ENCODE measurements at places on chromosomes 4 and X.

DNA sequence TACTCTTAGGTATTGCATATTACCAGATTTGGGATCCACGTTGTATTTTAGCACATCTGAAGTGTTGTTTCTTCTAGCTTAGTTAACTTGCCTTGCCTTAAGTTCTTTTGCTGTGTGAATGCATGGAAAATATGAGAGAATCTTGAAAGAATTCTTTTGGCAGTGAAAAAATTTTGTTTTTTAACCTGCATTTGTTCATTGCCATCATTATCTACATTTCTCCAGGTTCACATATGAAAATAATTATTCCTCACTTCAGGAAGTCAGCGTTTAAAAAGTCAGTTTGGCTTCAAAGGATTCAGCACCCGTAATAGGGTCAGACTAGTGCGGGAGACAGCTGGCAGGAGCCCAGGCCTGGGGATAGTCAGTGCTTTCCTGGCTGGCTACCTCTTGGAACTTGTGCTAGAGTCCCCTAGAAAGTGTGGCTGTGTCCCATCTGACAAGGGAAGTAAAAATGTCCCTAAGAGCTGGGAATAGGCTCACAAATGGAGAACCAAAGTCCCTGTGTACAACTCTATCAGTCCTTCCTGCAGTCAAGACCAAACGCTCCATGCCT, 251.9 kb upstream of the KLF3 start:
- DNase-seq: no peak

GRCh38 chr4:79023799-79024770, 84.8 kb upstream of the PAQR3 start:
- DNase-seq: no peak

DNA sequence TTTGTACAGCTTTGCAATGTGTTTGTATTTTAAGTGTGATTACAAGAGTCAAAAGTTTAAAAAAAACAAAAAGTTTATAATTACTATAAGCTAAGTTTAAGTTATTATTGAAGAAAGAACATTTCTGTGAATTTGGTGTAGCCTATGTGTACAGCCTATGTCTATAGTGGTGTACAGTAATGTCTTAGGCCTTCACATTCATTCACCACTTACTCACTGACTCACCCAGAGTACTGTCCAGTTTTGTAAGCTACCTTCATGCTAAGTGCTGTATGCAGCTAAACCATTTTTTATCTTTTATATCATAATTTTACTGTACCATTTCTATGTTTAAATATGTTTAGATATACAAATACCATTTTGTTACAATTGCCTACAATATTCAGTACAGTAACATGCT, 182.3 kb downstream of the RPA4 start:
- DNase-seq: no peak

DNA sequence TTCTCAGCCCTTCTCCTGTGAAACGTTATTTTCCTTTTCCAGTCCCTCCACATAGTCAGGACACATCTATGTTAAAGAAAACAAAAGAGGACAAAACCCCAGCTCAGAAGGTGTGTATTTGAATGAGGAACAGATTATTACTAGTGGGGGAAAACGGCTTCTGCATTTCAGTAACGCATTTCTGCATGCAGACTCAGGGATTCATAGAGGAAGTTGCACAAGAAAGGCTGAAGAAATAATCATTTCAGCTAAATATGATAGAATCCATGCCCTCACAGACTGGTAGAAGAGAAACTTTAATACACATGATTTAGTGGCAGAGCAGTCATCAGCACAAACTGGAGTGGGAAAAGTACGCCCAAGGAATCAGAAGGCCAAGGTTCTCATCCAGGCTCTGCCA, 270.8 kb upstream of the FGF13 start:
- no peak for DNase-seq

DNA sequence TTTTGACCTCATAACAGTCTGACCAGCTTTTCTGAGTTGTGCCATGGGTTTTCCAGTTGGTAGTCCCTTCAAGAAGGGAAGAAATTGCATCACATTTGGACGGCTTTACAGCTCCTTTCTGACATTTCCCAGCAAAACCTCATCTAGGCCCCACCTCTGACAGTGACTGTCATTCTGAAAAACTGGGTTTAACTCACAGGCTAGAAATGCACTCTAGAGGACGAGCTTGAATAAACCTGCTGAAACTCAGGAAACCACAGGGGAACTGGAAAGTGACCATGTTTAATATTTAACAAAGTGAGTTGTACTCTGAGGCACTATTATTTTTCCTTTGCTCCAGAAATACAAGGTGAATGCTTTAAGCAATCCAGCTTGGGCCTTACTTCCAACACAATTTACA, 434.3 kb upstream of the RASGEF1B start:
- DNase-seq: no peak

DNA sequence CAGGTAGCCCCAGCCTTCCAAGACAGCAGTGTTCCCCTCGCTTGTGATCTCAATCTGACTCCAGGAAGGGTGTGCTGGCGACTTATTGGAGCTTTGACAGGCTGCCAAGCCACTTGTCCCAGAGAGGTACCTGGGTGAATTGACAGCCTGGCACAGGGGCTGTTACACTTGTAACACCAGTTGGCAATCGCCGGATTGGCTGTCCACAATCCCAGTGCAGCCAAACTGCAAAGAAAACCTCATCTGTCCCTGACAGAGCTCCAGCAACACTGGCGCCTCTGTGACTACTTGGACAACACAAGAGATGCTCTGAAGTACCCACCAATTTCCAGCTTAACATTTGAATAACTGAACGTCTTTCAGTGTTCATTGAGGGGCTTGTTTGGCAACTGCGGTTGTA, 76.8 kb upstream of the PRPS1 start:
- peak; percentile 20 for DNase-seq

GRCh38 chr4:61211781-61212180, 11.7 kb downstream of the ADGRL3 start:
- DNase-seq: no peak
